M059J (cell line): ENCODE measurements at places on chromosomes 12 and 14.

DNA sequence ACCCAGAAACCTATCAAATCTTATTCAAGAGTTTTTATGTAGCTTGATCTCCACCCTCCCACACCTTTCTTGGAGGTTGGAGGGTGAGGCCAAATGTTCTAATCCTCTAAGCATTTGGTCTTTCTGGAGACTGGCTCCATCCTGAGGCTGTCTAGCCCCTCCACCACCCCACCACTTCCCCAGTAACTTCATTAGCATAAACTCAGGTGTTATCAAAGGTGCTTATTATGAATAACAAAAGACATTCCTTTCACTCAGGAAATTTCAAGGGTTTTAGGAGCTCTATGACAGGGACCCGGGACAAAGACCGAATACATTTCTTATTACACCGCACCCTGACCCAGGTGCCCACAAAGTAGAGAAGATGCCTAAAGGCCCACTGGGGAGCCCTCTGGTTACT lies 2.8 kb upstream of the TMEM229B start:
- DNase-seq: no peak

- no peak for DNase-seq
These were observed 504.9 kb upstream of the CCDC196 start for GRCh38 chr14:65981192-65981843.

GRCh38 chr12:82655751-82656150 lies 31.0 kb upstream of the TMTC2 start:
- no peak for DNase-seq

- DNase-seq: no peak
These were observed 46.7 kb upstream of the PTPRR start for GRCh38 chr12:70966996-70967790.

DNA sequence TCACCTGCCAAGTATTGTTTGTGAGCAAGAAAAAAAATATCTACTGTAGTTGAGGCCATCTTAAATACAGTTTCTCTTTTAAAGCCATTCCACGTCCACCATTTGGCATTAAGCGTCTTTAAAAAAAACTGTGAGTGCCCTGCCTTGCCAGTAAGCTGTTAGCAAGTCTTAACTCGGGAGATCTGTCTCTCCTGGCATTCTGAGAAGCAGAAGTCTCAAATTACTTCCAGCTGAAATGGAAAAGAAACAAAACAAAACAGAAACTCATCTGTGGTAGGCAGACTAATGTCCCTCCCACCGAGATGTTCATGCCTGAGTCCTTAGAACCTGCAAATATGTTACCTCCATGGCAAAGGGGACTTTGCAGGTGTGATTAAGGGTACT lies 126.2 kb downstream of the CRADD start:
- DNase-seq: peak; percentile 94

DNA sequence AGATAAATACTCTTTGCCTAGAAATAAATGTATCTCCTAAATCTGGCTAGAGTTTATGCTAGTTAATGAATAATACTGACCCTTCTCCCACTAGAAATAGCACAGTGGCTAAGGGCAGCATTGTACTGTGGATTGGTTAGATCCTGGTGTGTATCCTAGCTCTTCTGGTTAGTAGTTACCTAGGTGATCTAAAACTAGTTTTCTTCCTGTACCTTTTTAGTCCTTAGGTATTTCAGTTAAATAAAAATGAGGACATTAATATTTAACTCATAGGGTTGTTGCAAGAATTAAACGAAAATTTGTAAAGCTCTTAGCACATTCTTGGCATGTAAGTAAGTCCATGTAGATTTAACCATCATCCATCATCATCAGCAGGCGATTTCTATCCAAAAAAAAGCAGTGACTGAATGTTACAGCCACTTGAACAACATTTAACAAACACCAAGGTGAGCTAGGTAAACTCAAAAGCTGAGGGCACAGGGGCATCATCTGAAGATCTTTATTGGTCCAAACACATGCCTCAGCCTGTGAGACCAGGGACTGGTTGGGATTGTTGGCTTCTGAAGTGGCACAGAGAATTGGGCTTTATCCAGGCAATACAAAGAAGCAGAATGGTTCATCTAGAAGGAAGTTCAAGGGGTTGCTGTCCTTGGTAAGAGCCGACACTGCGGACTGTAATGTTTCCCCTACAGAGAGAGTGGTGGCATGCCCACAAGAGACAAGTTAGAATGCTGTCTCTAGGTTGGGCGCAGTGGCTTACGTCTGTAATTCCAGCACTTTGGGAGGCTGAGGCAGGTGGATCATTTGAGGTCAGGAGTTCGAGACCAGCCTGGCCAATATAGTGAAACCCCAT lies 100.8 kb downstream of the GAS2L3 start:
- DNase-seq: no peak

DNA sequence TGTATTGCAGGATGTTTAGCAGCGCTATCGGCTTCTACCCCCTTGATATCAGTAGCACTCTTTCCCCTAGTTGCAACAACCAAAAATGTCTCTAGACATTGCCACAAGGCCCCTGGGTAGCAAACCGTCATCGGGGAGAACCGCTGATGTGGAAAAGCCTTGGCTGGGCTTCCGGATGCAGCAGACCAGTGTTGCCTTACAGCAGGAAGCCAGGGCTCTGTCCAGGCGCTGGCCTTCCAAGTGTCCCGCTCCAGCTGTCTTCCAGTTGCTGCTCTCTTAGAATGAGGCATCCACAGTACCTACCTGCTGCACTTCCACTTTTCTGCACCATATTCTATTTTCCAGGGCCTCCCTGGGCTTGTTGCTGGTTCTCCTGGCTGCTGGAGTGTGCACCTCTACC lies 22.6 kb upstream of the SLC10A1 start:
- no peak for DNase-seq

GRCh38 chr14:97878206-97878605 lies 1081.0 kb downstream of the VRK1 start:
- DNase-seq: no peak

GRCh38 chr12:10331642-10332239 lies 24.1 kb downstream of the KLRD1 start:
- DNase-seq: peak; percentile 64

GRCh38 chr12:122836027-122836921 lies 1.0 kb downstream of the HIP1R start:
- peak; percentile 59 for DNase-seq

- no peak for DNase-seq
These were observed 1469.7 kb downstream of the AACS start for GRCh38 chr12:126534942-126535341.

GRCh38 chr12:92072112-92072511 lies 73.5 kb downstream of the BTG1 start:
- DNase-seq: no peak

DNA sequence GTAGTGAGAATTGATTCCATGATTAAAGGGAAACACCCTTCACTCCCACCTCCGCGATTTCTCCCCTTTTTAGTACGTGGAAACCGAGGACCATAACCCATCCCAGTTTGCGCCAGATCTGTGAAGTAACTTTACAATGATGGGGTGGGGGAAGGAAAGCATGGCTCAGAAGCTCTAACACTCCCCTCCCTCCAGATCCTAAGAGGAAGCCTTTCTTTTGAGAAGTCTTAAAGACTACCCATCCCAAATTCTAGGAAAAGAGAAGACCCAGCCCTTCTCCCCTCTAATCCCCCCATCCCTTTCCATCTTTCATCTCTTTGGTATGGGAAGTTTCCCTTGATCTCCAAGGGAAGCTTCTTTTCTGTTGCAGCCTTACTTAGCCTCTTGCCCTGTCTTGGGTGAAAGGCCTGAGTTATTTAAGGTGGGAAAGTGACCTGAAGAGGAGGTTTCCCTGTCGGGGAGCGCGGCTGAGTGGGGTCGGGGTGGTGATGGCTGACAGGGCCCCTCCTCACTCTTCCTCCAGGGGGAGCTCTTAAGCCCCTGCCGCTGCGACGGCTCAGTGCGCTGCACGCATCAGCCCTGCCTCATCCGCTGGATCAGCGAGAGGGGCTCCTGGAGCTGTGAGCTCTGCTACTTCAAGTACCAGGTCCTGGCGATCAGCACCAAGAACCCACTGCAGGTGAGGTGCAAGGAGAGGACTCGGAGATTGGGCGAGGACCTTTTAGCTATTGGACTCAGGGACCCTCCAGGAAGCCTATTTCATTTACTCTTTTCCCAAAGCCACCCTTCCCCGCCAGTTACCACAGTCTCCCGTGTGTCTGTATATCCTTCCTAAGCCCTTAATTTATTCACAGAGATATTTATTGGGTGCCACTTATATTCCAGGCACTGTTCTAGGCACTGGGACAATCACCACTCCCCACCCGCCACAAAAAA lies 1.8 kb downstream of the MARCHF9 start:
- DNase-seq: no peak

DNA sequence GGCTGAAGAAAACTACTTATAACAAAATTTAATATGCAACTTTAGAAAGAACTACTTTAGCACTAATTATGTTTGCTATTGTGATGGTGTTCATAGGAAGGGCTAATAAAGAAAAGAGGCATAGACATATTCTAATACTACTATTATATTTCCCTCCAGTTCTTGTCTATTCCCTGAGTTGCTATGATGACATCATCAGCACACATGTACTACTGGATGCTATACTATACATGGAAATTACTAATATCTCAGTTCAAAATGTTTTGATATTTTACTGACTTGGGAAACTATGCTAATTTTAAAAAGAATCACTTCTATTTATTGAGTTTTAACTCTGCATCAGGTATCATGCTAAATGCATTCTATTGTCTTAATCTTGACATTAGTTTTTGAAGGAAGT lies 101.6 kb downstream of the EPS8 start:
- no peak for DNase-seq

DNA sequence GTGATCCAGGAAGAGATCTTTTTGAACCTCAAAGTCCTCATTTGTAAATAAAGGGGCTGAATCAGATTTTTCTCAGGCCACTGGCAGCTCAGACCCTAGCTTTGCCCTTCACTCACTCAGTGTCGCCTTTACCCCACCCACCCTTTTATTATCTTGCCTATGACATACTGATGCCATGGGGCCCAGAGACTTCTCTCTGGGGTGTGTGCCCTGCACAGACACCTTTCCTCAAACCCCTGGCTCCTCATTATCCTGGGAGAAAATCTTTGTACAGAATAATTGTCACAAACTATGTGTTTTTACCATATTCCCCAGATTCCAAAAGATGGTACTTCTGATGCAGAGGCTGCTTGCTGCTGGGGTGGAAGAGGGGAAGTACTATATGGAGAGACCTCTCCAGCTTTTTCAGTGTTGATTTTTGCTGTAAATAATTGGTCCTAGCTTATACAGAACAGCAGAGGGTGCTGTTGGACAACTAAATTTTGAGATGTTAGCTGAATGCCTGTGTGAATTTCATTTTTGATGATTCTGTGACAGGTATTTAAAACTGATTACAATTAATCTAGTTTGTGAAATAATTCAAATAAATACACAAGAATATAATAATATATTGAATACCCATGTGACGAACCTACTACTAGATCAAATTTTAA lies 53.9 kb upstream of the DCD start:
- peak; percentile 46 for DNase-seq

DNA sequence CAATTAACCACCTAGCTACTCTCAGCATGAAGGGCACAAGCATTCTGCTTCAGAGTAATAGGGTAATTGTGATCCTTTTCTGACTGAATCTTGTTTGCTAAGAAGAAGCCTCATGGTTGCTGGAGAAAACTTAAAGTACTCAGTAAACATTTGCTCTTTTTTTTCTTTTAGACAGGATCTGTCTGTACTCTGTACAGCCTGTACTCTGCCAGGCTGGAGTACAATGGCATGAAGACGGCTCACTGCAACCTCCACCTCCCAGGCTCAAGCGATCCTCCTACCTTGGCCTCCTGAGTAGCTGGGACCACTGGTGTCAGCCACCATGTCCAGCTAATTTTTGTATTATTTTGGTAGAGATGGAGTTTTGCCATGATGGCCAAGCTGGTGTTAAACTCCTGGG lies 12.4 kb downstream of the PPP1R13B start:
- DNase-seq: no peak

GRCh38 chr12:104673696-104674482 lies 217.1 kb downstream of the CHST11 start:
- no peak for DNase-seq

GRCh38 chr12:6264402-6265037 lies 46.0 kb upstream of the PLEKHG6 start:
- no peak for DNase-seq

DNA sequence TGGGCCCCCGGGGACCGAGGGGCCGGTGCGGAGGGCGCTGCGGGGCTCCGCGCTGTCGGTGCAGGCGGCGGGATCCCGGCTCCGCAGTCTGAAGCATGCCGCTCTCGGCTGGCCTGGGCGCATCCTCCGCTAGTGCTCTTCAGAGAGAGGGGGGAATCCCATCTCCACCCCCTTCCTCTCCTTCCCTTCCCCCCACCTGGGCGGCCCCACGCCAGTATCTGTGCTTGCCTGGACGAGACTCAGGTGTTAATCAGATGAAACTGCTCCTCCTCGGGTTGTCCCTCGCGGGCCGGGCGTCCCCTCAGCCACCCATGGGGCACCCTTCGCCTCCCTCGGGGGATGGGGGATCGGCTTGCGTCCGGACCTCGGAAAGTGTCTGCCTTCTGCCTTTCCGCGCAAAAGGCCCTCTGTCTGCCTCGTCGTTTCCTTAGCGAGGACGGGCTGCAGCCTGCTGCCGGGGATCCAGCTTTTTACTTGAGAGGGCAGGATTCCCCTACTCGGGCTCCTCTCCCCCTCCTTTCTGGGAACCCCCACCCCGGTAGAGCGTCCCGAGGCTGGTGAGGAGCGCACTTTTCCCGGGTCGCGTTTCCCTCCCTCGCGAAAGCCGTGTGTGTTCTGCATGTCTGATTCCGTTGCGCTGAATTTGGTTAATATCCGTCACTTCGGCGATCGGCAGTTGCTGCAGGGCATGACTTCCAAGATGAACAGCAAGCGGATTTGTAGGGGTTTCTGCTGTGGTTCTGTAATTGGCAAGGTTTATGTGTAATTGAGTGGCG lies 1.1 kb downstream of the GPHN start:
- peak; percentile 25 for DNase-seq

GRCh38 chr12:94753036-94753679 lies 102.8 kb upstream of the TMCC3 start:
- peak; percentile 27 for DNase-seq

DNA sequence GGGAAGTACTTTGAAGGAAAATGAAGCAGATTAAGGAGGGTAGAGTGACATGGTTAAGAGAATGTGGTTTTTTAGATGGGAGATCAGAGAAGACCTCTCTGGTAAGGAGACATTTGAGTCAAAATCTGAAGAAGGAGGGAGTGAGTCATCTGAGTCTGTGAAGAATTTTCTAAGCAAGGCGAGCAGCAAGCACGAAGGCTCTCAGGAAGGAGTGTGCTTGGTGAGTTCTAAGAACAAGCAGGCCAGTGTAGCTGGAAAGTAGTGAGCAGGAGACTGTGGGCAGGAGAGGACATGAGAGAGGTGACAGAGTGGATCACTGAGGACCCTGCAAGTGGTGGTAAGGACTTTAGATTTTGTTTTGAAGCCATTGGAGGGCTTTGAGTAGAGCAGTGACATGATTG lies 76.3 kb upstream of the FUT8 start:
- peak; percentile 72 for DNase-seq
